ENCODE measurements at places on chromosomes 11 and 22.

DNA sequence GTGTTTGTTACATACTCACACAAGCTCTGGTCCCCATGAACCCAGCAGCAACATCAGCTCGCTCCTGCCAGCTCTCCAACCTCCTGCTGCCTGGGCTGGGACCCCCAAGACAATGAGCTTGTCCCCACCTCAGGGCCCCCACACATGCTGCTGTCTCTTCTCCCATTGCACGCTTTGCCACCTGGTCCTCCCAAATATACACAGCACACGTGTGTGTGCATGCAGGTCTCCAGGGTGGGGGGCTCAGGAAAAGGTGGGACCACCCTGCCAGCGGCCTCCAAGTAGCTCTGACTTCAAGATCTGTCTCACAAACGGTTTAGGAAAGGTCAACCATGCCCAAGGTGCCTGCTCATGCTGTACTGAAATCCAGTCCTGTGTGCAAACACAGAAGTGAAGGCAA lies 68.1 kb upstream of the CCND1 start:
- no peak for DNase-seq

- DNase-seq = peak; percentile 73
These were observed 46.0 kb upstream of the PARVA start for GRCh38 chr11:12331239-12331874.

- DNase-seq = no peak
These were observed 105.2 kb downstream of the KCNQ1 start for GRCh38 chr11:2549876-2550605.

DNA sequence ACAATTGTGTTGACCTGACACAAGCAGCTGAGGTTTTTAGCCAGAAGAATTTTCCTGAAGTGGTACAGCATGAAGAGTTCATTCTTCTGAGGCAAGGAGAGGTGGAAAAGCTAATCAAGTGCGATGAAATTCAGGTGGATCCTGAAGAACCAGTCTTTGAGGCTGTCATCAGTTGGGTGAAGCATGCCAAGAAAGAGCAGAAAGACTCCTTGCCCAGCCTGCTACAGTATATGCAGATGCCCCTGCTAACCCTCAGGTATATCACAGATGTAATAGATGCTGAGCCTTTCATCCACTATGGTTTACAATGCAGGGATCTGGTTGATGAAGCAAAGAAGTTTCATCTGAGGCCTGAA lies 12.9 kb upstream of the SCARF2 start:
- no peak for DNase-seq

- no peak for DNase-seq
These were observed 736.9 kb upstream of the KIRREL3 start for GRCh38 chr11:127737499-127737898.

DNA sequence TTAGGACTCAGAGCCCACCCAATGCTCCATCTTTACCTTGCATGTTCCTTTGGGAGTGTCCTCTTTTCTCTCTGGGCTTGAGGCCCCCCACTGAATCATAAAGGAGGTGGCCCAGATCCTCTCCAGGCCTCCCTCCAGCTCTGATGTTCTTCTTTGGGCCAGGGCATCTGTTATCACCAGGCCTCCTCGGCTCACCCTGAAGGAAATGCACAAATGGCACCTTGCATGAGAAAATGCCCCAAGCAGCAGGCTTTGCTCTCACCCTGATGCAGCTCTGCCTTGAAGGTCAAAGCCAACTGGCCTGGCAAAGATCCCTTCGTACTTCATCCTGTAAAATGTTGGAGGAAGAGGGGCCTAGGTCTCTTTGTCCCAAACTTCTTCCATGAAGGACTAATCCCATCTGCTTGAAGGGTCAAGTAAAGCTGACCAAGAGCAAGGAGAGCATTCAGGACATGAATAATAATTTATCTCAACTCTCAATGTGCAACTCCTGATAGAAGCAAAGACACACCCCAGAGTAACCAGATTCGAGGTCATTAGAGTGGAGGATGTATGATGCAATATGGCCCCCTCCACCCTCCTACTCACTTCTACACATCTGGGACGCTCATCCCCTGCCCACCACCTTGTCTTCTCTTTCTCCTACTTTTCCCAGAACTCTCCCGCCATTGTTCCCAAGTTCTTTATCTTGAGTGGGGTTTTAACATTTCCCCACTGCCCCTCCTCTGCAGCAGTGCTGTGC lies 9.5 kb downstream of the APOL6 start:
- DNase-seq = no peak

DNA sequence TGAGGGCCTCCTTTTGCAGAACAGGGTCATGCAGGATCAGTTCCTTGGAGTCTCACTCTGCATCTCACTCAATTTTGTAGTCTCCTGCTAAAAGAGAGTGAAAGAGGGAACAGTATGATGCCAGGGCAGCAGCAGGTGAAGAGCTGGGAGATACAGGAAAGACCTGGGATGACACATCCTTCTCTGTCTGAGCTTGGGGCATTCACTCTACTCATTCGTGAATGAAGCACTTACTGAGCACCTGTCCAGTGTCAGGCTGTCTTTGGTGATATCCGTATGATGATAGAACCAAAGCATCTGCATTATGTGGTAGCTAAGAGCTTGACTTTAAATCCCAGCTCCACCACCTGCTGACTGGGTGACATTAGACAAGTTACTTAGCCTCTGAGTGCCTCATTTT lies 14.4 kb downstream of the SREBF2 start:
- DNase-seq = no peak

GRCh38 chr11:27653990-27654758 lies 46.1 kb downstream of the BDNF start:
- DNase-seq = no peak

GRCh38 chr11:12999597-12999996 lies 9.5 kb upstream of the RASSF10 start:
- DNase-seq = no peak

GRCh38 chr11:78853521-78853920 lies 278.9 kb upstream of the NARS2 start:
- no peak for DNase-seq

GRCh38 chr11:14253840-14254239 lies 105.1 kb downstream of the RRAS2 start:
- DNase-seq = no peak

DNA sequence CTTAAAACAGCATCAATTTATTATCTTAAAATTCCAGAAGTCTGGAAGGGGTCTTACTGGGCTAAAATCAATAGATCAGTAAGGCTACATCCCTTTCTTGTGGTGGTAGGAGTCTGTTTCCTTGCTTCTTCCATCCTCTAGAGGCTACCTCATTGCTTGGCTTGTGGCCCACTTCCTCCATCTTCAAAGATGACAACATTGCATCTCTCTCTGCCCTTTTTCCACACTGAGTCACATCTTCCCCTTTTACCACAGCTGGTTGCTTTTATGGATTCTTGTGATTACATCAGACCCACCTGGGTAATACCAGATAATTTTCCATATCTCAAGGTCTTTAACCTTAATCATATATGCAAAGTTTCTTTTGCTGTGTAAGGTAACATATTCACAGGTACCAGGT lies 60.9 kb downstream of the GRIA4 start:
- DNase-seq = no peak

- no peak for DNase-seq
These were observed 86.6 kb downstream of the RTL6 start for GRCh38 chr22:44411226-44412135.

DNA sequence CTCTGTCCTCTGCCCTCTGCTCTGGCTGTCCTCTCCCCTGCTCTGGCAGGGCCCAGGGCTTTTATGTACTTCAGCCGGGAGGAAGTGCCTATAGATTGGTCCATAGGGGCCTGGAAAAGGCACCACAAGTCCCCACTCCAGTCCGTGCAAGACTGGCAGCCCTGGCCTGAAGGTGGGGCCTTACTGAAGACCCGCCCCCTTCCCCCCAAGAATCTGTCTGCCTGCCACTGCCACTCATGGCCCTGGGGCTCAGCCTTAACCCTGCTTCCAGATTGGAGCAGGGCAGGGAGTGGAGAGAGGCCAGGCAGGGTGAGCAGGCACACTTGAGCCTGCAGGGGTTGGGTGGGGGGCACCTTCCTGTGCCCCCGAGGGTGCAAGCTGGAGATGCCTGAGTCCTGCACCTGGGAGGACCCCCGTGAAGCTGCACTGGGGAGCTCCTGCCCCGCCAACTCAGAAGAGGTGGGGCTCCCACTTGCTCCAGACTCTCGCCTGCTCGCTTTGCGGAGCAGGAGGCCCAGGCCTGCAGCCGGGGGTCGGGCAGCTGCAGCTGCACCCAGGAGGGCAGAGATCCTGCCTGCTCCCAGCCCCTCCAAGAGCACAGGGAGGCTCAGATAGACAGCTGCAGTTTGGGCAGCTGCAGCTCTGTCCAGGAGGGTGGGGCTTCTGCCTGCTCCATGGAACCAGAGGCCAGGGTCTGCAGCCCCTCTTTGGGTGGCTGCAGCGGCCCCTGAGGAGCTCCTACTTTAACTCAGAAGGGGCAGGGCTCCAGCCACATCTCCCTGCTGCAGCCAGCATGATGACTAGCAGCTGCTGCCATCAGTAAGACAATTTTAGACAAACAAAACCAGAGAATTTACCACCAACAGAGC lies 51.0 kb upstream of the SC5D start:
- DNase-seq = no peak

GRCh38 chr11:18798799-18799469 lies 7.3 kb upstream of the PTPN5 start:
- no peak for DNase-seq

DNA sequence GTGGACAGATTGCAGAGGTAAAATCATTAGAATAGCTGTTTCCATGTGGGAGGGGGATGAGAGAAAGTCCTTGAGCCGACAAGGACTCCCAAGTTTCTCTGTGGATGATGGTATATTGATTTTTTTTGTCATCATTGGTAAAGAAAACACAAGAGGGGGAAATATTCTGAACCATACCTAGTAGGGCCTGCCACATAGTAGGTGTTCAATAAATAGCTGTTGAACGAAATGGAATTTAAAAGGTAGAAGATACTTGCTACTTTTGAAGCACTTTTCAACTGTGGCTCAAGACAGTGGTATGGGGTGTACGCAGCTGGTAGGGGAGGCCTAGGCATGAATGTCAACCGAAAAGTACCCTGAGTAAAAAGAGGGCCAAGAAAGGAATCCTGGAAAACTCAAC lies 2.1 kb downstream of the CAVIN3 start:
- DNase-seq = no peak

All from smooth muscle cell of the brain vasculature (primary cell).